ENCODE measurements at places on chromosomes 5 and 9. TPM values are rescaled to one million over a fixed set of nuclear protein-coding genes. Genes with fewer than 3 reads are reported as not detected.

The SLC46A2 gene
- total RNA-seq: not detected

The PCDHGA4 gene
- 16.9 TPM for total RNA-seq

The TAS2R1 gene
- not detected for total RNA-seq

The HAND1 gene
- not detected for total RNA-seq

The FBP1 gene
- total RNA-seq: not detected
